ENCODE measurements at places on chromosomes 16 and 17. TPM values are rescaled to one million over a fixed set of nuclear protein-coding genes. Genes with fewer than 3 reads are reported as not detected.

- DNase-seq = no peak
Measured at GRCh38 chr16:12802661-12803060, 1.0 kb downstream of the CPPED1 start.

DNA sequence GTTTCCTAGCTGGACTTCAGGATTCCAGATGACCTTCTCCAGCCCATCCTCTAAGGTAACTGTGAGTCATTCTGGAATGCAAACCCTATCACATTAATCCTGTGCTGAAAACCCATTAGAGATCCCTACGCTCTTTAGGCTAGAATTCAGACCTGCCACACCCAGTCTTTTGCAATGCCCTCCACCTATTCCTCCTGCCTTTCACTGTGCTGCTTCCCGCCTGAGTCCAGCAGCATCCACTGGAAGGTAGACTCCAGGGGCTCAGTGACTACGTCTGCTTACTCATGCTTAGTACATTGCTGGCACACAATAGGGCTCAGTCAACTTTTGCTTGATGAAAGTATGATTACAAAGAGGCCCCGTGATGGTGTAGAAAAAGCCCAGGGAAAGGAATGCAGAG is 121.1 kb downstream of the SPACA3 start:
- peak; percentile 81 for DNase-seq

DNA sequence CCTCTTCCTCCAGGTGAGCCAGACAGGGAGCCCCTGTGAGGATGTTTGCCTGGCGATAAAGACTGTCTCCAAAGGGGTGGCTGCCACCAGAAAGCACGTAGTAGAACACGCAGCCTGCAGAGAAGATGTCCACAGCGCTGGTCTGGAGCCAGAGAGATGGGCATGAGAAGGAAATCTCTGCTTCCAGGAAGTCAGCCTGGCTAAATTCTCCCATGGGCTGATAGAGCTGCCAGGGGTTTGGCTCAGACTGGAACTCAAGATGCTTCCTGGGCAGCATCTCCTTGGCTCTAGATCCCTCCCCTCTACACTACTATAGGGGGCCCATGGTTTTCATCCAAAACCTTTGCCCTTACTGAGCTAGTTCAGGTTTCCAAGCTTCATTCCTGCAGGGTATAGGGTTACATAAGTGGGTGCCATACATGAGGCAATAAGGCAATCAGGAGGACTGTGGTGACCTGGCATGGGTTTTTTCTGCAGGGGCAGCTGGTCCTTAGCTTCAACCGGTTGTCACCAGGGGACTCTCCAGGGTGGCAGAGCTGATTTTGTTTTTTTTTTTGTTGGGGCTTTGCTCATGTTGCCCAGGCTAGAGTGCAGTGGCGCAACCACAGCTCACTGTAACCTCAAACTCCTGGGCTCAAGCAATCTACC is 13.6 kb downstream of the PLK1 start:
- DNase-seq = no peak

- DNase-seq = no peak
Measured at GRCh38 chr16:82732461-82732860, 105.7 kb downstream of the CDH13 start.

DNA sequence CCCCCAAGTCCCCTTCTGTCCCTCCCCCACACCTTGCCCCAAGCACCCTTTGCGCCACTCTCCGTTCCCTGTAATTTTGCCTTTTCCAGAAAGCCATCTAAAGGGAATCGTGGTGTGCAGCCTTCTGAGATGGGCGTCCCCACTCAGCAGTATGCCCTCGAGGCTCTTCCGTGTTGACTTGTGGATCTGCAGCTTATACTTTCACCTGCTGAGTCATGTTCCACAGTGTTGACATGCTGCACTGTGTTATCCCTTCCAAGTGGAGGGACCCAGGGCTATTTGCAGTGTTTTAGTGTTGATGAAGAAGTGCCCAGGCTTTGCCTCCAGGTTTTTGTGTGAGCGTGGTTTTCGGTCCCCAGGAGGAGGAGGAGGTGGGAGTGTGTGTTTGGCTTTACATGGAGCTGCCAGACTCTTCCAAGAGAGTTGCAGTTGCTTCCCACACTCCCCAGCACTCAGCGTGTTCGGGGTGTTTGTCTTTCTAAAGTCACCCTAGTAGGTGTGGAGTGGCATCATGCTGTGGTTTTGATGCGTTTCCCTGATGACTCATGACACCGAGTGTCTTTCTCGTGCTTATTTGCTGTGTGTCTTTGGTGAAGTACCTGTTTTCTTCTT is 32.1 kb upstream of the JPT2 start:
- peak; percentile 5 for DNase-seq

DNA sequence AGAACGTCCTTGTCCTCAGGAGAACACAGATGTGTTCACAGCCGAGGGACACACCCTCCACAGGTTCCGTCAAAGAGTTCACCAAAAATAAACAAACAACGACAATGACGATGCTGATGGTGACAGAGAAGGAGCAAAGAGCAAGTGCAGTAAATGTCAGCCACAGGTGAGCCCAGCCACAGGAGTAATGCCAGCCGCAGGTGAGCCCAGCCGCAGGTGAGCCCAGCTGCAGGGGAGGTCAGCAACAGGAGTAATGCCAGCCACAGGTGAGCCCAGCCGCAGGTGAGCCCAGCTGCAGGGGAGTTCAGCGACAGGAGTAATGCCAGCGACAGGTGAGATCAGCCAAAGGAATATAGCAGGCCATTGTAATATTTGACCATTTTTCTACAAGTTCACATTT is 315.2 kb downstream of the FOXL1 start:
- no peak for DNase-seq

GRCh38 chr16:89009343-89010209 is 32.6 kb upstream of the CBFA2T3 start:
- DNase-seq = peak; percentile 4

DNA sequence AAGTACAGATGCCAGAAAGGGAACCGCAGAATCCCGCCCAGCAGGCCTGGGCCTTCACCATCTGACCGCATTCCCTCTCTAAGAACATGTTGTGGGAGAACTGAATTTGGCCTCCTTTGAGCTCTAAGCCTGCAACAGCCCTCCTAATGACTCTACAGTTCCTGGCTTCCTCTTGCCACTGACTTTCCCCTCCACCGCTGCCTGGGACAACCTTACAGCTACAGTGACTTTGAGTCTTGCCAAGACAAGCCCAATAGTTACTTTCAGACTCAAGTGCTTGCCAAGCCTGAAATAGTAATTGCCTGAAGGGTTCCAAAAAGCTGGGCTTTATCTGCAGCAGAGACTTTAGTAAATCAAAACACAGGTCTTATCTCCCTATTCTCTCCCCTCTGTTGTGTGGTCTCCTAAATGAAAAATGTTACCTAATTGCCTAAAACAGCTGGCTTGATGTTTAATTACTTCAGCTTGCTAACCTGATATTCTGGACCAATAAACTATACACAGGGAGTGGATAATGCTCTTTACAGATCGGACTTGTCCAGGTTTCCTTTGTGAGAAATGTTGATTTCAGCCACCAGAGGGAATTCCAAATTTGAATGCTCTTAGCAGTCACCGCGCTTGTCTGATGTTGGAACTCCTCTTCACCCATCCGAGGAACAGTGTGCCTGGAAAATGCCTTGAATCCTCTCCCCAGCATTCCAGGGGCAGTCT is 85.1 kb upstream of the TBX2 start:
- DNase-seq = peak; percentile 90

GRCh38 chr17:59465949-59466307 is 99.5 kb upstream of the DHX40 start:
- DNase-seq = no peak

GRCh38 chr17:57505841-57506773 is 239.0 kb downstream of the CCDC182 start:
- DNase-seq = no peak

GRCh38 chr16:57667526-57668262 is 412 bp upstream of the ADGRG3 start:
- DNase-seq = peak; percentile 11

DNA sequence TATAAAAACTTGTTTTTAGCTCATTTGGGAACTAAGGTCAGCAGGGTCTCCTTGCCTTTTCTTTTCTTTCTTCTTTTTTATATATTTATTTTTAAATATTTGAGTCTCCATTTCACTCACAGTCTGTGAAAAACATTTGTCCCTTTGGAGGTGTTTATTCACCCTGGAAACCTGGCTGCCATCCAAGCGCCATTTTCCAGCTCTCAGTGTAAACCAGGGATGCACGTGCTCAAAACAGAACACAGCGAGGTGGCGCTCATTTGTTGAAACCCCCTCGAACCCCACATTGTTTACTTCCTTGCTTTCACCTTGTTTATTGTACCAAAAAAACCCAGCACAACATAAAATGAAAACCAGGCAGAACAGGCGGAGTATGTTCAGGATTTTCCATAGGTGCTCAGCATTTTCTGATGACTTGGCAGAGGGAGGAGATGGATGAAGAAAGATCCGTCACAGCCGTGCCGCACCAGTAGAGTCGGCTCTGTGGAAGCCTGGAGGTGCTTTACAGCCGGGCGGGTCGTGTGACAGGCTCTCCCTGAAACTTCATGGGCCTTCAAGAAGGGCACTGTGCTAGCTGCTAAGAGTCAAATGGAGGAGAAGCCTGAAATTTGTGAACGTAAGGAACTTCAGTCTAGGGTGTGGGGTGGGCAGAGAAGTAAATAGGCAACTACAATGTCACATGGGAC is 284.4 kb downstream of the FOXL1 start:
- DNase-seq = peak; percentile 13

DNA sequence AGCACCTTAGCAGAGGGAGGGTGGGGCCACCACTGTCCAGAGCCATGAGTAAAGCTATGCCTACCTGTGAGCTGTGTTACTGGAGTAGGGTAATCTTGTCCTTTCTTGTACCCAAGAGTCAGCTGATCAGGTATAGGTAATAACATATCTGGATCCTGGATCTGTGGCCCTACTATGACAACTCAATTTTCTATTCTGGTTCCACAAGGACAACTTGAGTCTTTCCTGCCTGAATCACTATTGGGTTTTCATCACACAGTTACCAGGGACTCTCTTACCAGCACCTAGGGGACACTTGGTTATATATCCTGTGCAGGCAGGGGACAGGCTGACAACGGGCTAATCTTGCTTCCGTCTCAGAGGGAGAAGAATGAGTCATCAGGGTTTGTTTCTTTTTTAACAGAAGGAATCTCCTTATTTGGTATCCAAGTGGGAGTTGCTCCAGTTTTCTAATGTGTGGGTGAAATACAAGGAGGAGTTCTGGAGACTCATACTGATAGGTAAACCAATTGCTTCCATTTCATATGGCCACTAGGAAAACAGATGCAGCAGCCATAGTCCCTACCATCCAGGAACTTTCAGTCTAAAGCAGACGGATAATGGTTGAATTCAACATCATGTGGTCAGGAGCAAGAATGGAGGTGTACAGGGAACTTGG is 6.8 kb downstream of the ZNF267 start:
- DNase-seq = peak; percentile 83

- peak; percentile 8 for DNase-seq
Measured at GRCh38 chr17:28170771-28171170, 128.3 kb downstream of the NLK start.

DNA sequence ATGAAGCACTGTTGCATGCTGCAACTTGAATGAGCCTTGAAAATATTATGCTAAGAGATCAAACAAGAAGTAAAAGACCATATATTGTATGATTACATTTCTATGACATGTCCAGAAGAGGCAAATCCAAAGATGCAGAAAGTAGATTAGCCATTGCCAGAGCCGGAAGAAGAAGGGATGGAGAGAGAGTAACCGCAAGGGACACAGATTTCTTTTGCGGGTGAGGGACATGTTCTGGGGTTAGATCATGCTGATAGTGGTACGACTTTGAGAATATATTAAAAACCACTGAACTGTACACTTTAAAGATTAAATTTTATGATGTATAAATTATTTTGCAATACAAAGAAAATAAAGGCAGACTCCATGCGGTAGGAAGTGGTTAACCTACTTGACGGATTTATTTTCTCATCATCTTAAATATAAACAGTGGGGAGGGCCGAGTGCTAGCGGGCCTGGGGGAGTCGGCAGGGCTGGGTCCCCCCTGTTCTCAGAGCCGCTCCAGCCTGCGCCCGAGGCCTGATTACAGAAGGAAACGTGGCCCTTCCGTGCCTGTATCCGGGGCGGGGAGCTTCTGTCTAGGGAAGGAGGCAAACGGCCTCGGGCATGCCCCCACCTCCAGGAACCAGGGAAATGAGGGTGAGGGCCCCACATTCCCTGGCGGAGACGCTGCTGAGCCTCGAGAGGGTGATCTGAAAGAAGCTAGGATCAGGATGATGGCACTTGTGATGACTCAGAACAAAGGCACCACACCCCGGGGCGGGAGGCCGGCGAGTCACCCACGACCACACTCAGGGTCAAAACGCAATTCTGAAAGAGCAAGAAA is 48.0 kb downstream of the SHCBP1 start:
- DNase-seq = peak; percentile 55

- DNase-seq = no peak
Measured at GRCh38 chr16:15690296-15690695, 40.3 kb downstream of the NDE1 start.

HOXB7 gene
- 6.4 TPM for total RNA-seq

MSL1 gene
- total RNA-seq = 52.4 TPM

RUNDC3A gene
- not detected for total RNA-seq

TSPOAP1 gene
- total RNA-seq = 4.0 TPM

TNFSF13 gene
- 1.5 TPM for total RNA-seq

STH gene
- total RNA-seq = not detected

CCL8 gene
- total RNA-seq = 0.26 TPM

Measured in fibroblast of lung (primary cell).